ENCODE measurements at places on chromosomes 7 and 10.

DNA sequence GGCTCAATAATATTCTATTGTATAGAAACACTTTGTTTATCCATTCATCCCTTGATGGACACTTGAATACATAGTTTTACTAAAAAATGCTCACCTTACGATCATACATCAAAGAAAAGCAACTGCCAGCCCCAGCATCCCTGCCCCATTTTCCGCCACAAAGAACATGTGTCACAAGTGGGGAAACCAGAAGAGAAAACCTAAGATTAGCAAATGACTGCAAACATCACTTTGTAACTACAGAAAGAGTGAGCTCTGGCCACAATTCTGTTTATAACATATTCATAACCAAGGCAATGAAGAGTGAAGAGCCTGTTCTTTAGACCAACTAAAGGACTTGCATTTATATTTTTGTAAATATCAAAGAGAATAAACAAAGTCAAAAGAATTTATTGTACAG lies 89.8 kb downstream of the DOCK4 start:
- no peak for DNase-seq

DNA sequence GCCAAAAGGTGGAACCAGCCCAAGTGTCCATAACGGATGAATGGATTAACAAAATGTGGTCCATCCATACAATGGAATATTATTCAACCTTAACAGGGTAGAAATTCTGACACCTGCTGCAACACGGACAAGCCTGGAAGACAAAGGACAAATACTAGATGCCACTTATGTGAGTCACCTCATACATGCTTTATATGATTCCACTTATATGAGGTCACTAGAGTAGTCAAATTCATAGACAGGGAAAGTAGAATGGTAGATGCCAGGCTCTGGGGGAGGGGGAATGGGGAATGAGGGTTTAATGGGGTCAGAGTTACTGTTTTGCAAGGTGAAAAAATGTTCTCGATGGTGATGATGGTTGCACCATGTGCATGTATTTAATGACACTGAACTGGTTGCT lies 34.0 kb upstream of the CYTH3 start:
- peak; percentile 52 for DNase-seq

DNA sequence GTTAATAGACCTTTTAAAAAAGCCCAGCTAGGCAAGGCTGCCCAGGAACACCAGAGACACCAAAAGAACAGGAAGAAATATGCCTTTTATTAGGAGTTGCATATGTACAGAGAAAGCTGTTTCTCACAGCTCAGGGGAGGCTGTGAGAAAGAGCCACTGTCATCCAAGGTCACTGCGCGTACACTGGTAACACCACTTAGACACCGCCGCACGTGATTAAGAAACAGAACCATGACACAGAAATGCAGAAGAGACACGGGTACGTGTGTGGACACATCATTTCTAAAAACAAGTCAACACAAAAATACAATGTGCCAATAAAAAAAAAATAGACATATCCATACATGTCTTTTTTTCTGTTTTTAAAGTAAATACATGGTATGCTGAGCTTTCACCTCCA lies 705.6 kb downstream of the PARD3 start:
- no peak for DNase-seq

DNA sequence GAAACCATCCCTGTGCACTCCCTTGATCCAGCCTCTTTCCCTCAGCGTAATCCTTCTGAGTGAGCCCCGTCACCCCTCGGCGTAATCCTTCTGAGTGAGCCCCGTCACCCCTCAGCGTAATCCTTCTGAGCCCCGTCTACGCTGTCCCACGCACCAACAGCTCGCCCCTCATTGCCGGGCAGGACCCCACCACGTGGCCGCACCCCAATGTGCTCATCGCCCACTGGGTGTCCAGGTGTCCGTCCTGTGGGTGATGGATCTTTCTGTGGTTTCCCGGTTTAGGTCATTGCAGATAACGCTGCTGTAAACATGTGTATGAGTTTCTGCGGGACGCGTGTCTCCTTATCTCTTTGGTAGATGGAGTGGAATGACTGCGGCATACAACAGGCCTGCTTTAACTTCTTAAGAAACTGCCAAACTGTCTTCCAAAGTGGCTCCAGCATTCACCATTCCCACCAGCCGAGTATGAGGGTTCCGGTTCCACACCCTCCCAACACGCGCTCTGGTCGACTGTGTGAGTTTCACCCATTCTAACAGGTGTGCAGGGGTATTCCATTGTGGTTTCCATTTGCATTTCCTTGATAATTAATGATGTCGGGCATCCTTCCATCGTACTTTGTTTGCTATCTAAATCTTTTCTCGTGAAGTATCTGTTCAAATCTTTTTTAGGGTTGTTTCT lies 42.1 kb upstream of the NKX6-2 start:
- no peak for DNase-seq

DNA sequence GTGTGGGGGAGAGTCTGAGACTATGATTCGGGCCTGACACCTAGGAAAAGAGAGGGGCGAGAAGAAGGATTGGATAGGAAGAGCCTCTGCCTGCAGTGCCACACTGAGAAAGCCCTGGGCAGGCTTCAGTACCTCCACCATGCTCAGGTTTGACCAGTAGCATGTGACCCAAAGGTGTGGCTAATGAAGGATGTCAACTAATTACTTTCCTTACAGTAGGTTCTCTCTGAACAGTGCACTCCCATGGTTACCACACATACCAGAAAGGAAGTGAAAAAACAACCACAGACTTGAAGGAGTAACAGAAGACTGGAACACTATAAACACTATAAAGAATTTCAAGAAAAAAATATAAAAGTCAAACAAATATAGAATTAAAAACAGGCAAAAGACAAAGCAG lies 46.2 kb downstream of the SEM1 start:
- DNase-seq, result no peak

- peak; percentile 84 for DNase-seq
Observed at GRCh38 chr7:80134536-80135308, at the start of gene GNAI1. TSS of gene GNAI1 (plus strand) at chr7:80134831. CDS start at chr7:80135161, 330 bp downstream.

- DNase-seq, result no peak
Observed at GRCh38 chr7:158044482-158044823, 543.2 kb downstream of the PTPRN2 start.

DNA sequence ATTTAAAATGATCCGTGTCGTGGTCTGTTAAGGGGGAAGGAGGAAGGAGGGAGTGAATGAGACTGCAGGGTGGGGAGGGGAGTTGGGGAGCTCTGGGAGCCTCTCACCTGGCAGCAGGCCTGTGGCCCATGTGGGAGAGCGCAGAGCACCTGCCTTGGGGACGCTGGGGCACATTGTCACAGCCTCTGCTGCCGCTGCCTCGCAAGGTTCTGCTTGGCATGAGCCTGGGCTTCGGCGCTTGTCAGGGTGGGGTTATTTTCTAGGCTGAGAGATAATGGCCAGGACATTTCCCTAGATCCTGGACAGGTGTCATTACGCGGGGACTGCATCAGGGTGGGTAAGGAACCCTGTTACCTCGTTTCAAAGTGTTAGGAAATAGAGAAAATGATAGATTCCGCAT lies 2.2 kb upstream of the SUN1 start:
- DNase-seq, result no peak

DNA sequence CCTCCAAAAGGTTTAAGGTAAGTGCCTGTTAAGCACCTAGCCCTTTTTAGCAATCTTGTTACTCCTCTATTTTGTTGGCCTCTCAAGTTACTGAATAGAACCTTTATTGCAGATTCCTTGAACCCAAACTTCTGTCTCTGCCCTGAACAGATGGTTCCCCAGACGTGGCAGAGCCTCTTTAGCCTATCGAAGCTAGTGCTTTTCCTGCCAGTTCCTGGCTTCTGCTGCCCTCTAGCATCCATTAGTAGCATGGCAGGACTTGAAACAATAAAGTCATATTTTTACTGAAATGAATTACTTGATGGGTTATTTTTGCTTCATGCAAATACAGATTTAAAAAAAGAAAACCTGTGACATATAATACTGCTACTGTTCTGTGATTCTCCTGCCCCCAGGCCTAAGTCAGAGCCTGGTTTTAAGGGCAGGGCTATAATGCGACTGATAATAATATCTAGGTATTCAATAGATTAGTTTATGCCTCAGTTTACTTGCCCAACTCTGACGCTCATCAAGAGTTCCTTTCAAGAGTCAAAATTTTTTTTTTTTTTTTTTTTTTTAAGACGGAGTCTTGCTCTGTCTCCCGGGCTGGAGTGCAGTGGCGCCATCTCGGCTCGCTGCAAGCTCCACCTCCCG lies 84.3 kb upstream of the PHF14 start:
- peak; percentile 76 for DNase-seq

DNA sequence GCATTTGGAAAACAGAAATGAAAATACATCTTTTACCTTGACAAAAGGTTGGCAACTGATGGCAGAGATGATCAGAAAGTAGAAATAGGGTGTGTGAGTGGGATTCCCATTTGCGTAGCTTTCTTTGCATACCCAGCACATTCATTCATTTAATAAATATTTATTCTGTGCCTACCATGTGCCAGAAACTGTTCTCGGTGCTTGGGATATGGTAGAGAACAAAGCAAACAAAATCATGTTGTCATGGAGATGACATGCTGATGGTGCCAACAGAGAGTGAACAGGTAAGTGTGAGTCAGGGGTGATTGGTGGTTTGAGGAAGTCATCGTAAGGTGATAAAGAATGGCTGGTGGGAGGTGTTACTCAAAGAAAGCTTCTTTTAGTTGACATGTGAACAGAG lies 45.4 kb downstream of the CACNB2 start:
- DNase-seq, result no peak

Measured in choroid plexus epithelial cell (primary cell).